ENCODE measurements at places on chromosomes 1 and 21.

GRCh38 chr1:217620814-217621213, 10.1 kb downstream of the GPATCH2 start:
- DNase-seq: no peak

GRCh38 chr1:213852107-213852506, 135.7 kb upstream of the PROX1 start:
- DNase-seq: no peak

GRCh38 chr1:76826072-76826845, 41.0 kb upstream of the ST6GALNAC5 start:
- DNase-seq: no peak

DNA sequence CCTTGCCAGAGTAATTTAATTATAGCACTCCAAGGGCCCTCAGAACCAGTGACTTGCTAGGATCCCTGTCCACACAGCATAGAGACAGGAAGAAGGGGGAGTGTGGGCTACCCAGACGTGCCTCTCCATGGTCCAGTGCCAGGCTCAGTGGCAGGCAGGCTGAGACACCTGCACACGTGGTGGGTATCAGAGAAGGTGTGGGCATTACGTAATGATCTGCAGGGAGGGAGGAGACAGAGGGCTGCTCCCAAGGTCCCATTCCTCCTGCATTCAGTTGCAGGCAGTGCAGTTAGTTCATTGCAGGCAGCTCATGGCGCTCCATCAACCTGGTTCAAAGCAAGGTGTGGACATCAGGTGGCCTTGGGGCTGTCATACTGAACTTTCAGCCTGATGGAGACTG, 49.9 kb downstream of the C8B start:
- no peak for DNase-seq

DNA sequence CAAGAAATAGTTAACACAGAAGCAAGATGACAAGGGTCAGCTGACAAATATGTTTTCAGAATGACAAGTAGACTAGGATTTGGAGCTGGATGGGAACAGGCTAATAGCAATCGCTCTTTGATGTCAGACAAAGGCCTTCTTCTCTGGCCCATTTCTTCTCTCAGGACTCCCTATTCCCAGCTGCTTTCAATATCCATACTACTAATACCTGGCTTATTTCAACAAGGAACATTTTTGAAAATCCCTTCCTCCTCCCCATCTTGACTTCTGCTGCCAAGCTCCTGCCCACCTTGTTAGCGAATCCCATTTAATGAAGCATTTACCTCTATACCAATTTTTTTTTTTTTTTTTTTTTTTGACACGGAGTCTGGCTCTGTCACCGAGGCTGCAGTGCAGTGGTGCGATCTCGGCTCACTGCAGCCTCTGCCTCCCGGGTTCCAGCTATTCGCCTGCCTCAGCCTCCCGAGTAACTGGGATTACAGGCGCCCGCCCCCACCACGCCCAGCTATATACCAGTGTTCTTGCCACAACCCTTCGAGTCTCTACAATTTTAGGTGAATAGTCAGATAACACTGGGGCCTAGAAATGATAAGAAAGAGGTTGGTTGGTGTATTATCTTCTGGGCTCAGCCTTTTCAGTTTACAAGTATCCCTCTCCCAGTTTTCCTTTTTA, 68.4 kb downstream of the MACF1 start:
- no peak for DNase-seq

GRCh38 chr1:44423591-44424537, 18.8 kb downstream of the RNF220 start:
- DNase-seq: no peak

DNA sequence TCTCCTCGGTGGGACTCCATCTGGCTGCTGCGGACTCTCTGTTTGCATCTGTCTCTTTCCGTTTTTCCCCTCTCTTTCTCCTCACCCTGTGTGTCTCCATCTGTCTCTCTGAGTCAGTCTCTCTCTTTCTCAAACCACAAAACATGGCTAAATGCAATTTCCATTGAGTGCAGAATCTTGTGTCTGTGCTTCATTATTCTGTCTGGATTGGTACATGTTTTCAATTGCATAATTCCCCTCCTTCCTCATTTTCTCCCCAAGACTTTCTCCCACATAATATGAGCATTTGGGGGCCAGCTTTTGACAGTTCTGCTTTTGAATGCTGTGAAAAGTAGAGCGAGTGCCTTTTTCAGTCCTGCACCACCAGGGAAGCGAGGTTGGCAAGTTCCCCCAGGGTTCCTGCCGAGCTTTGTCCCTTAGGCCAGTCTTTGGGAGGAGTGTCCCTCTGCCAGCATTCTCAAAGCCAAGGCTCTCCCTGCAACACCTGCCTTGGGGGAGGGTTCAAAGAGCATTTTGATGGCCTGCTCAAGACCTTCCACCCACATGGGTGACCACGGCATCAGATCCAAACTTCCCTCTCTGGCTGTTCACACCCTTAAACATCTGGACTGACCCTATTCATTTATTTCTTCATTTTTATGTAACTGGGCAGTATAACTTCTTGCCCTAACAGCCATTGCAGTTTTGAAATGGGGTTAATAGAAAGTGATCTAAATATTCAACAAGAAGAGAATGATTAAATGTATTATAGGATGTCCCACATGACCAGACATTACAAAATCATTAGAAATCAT, 32.8 kb upstream of the SCMH1 start:
- DNase-seq: no peak

- DNase-seq: no peak
Observed at GRCh38 chr1:214326406-214326805, 45.4 kb downstream of the SMYD2 start.

DNA sequence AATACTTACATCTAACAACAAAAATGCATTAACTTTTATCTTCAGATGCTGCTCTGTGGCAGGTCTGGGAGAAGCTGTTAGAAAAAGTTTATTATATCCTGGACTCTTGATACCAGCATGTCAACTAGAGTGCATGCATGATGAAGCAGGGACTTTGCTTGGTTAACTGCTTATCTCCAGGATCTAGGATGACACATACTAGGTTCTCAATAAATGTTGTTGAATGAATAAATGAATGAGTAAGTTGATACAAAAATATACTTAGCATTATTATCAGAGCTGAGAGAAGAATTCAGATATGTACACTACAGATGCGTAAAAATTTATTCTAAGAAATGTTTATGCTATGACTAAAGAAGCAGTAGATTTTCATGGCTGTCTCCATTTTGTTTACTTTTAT, 304.3 kb downstream of the LTN1 start:
- DNase-seq: no peak

DNA sequence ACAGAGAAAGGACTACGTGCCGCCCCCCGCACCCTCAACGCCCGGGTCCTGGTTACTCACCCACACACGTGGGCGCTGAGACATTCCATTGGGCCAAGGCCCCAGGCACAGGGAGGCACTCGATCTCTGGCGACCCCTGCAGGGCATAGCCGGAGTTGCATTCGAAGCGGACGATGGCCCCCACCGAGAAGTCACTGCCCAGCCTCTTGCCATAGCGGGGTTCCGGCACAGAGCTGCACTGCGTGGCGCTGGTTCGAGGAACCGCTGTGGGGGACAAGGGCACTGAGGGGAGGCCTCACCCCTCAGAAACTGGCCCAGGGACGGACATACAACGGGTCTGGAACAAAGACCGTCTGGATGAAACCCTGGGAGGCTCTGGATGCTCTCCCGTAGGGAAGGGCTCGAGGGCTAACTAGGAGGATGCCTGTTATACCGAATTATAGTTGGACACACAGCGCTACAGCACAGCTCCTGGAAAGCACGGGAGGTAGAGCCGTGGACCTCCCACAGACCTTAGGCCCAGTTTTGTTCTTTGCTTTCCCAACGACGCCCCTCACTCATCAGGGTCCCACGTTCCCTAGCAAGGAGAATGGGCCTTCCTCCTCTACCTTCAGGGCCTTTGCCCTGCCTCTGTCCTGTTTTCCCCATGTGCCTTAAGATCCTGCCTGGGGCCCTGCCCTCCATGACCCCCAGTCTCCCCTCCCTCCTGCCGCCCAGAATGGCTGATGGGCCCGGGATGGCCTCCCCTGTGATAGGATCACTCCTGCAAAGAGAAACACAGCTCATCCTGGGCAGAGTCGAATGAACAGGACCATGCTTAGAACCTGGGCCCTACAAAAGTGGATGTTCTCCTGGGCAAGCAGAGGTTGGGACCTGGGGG, 152.8 kb downstream of the ZSCAN20 start:
- peak; percentile 18 for DNase-seq

DNA sequence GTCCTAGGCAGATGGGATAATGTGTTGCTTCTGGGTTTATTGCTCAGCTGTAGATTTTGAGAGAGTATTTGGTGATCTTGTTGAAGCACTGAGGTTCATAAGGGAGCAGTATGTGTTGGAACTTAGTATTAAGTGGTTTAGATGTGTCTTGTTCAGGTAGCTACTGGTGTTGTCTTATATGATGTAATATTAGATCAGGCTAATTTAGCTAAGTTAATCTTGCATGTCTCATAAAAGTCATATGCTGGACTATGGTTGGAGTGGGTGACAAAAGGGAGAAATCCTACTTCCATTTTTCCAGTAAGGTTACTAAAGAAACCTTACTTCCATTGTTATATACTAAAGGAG, 196.4 kb downstream of the CLEC20A start:
- no peak for DNase-seq

- DNase-seq: no peak
Observed at GRCh38 chr1:16124377-16125087, 31.3 kb downstream of the EPHA2 start.

GRCh38 chr21:15850645-15851044, 120.9 kb downstream of the USP25 start:
- no peak for DNase-seq

GRCh38 chr1:100459358-100460114, 78.4 kb upstream of the GPR88 start:
- peak; percentile 68 for DNase-seq

- DNase-seq: no peak
Observed at GRCh38 chr1:98705591-98705990, 44.1 kb downstream of the SNX7 start.

DNA sequence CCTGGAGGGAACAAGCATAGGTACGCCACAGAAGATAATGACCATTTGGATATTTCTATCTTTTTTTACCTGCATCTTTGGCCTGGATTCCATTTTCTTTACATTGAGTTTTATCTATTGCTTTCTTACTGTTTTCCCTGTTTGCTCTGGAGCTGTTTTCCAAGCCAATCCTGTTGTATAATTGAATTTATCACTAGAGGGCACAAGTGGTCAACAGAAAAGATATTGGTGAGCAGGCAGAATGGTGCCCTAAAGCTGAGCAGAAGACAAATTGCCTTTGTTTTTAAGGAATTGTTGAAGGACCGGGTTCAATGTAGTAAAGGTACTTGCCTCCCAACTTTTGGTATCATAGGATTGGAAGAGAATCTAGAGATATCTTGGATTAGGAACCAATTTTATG, 152.8 kb downstream of the PPP1R12B start:
- no peak for DNase-seq

DNA sequence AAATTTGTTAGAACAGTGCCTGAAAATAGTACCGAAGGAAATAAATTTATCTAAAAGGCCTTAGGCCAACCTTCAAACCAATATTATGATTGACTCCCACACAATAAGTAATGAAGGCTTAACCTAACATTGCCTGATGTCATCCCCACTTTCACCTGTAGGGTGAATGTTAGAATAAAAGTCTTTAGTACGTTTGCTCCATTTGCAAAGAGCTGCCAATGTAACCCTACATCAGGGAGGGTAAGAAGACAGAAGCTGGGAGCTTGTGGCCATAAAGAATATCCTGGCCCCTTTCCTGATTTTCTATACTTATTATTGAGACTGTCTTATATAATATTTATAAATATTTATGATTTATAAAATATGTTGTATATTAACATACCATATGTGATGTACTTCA, 661.8 kb upstream of the CXADR start:
- no peak for DNase-seq

GRCh38 chr1:203264052-203264501, 34.6 kb upstream of the CHIT1 start:
- DNase-seq: no peak

- DNase-seq: no peak
Observed at GRCh38 chr1:236161230-236161629, 18.9 kb downstream of the GPR137B start.

DNA sequence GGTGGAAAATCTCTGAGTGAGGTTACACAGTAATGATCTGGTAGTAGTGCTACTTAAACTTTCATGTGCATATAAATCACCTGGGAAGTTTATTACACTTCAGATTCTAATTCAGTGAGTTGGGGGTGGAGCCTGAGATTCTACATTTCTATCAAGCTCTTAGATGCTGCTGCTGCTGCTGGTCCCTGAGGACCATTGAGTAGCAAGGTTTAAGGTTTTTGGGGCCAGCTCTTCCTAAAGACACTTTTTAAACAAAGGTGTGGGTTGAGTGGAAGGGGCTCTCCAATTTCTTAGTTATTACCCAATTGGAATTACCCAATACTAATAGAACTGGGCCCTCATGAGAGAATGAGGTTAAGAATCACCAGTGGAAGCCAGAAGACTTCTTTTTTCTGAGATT, 29.5 kb downstream of the KCNA3 start:
- DNase-seq: no peak

- DNase-seq: no peak
Observed at GRCh38 chr1:199780948-199781670, 246.4 kb upstream of the NR5A2 start.

GRCh38 chr1:182615468-182616129, 11.4 kb upstream of the RGS16 start:
- DNase-seq: peak; percentile 63

GRCh38 chr1:51296383-51297357, 33.7 kb downstream of the TTC39A start:
- peak; percentile 88 for DNase-seq

- DNase-seq: no peak
Observed at GRCh38 chr1:5909576-5910275, 82.5 kb downstream of the NPHP4 start.

DNA sequence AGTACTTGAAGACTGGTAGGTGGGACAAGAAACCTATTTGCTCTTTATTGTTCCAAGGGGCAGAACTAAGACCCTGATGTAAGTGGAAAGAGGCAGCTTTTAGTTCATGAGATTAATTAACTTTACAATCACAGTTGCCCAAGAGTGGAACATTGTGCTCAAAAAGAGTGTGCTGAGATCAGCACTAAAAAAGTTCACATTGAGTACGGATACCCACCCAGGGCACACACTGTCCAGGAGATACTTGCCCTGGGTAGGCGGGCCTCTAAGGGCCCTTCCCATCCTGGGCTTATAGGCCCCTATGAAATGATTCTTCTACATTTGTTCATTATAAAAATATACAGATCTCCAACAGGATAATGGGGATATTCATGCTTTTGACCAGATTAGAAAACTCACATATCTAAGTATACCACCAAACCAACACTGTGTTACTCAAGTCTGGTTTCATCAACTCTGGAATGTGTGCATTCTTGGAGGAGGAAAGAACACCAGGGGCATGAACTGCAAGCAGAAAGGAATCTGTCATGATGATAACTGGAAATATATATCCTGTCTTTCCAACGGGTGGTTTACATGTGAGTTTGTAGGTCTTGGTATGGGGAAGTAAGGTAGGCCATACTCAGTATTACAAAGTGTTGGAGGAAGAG, 626.2 kb downstream of the SMYD3 start:
- no peak for DNase-seq

DNA sequence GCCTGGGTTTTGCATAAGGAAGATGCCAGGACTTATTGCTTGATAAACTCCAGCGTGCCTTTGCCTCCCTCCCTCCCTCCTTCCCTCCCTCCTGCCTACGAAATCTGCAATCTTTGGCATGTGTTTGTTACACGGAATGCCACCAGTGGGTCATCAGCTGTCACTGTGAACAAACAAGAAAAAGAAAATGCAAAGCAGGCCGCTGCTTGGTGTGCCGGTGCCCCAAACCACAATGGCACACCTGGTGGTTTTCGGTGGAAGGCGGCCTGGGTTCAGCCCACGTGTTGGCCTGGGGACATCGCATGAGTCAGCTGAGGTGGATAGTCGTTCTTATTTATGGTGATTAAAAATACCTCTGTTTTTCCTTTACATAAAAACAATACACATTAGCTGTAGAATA, 16.3 kb upstream of the IFNLR1 start:
- no peak for DNase-seq

- DNase-seq: no peak
Observed at GRCh38 chr1:197017558-197018146, 40.3 kb downstream of the CFHR5 start.

All from activated naive CD8-positive, alpha-beta T cell treated with anti-CD3 and anti-CD28 coated beads, Interleukin-2, amount 50 U/mL, for 24 hours (primary cell).